ENCODE measurements at places on chromosomes 6 and 20.

- H3K4me1 ChIP-seq, result peaks cover 33% of the 10 kb centered on the region
- no peaks in the 10 kb centered on the region for H3K36me3 ChIP-seq
- peak overlapping the region; percentile 81 for H3K27ac ChIP-seq
Observed at GRCh38 chr20:58651559-58651945, 469 bp downstream of the STX16 start.

- DNase-seq, result no peak
- no peaks in the 10 kb centered on the region for H3K36me3 ChIP-seq
Observed at GRCh38 chr6:24391756-24392405, 10.9 kb upstream of the MRS2 start.

- H3K36me3 ChIP-seq, result peaks cover 8% of the 10 kb centered on the region
- no peak overlapping the region for H3K4me3 ChIP-seq
- H3K27ac ChIP-seq, result no peak overlapping the region
- no peaks in the 10 kb centered on the region for H3K4me1 ChIP-seq
Observed at GRCh38 chr6:17820055-17820454, 113.3 kb upstream of the NUP153 start.

DNA sequence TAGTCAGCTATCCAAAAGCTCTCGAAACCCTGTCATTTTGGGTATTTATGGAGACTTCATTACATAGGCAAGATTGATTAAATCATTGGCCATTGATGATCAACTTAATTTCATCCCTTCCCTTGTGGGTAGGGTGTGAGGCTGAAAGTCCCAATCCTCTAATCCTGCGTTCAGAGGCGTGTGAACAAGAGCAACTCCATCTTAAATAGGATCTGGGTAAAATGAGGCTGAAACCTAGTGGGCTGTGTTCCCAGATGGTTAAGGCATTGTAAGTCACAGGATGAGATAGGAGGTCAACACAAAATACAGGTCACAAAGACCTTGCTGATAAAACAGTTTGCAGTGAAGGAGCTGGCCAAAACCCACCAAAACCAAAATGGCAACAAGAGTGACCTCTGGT, 641.7 kb upstream of the GJE1 start:
- H3K27me3 ChIP-seq, result no peaks in the 10 kb centered on the region
- no peaks in the 10 kb centered on the region for H3K4me1 ChIP-seq
- DNase-seq, result no peak
- no peak overlapping the region for H3K27ac ChIP-seq
- no peaks in the 10 kb centered on the region for H3K36me3 ChIP-seq
- no peak overlapping the region for H3K4me3 ChIP-seq

GRCh38 chr20:40562031-40562430, 127.0 kb downstream of the MAFB start:
- H3K4me3 ChIP-seq, result no peak overlapping the region
- no peaks in the 10 kb centered on the region for H3K36me3 ChIP-seq
- no peak for DNase-seq
- no peaks in the 10 kb centered on the region for H3K4me1 ChIP-seq
- H3K27me3 ChIP-seq, result no peaks in the 10 kb centered on the region
- H3K27ac ChIP-seq, result no peak overlapping the region

DNA sequence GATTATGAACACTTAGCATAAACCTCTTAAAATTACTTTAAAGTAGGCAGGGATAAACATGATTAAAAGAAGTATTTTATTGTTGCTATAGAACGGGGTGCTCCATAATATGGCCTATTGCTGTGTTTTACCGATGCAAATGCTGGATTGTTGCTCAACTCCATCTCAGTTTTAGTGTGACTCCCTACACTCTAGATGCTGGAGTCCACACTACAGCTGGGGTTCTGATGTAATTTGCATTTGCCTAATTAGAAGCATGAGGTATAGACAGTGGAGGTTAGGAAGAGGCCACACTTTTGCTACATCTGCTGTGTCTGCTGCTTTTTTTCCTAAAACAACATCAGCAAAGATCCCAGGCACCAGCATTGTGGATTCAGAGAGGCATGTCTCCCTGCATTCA, 6.7 kb upstream of the HMGN3 start:
- no peak overlapping the region for H3K27ac ChIP-seq
- H3K27me3 ChIP-seq, result no peaks in the 10 kb centered on the region
- no peaks in the 10 kb centered on the region for H3K4me1 ChIP-seq
- H3K36me3 ChIP-seq, result no peaks in the 10 kb centered on the region

DNA sequence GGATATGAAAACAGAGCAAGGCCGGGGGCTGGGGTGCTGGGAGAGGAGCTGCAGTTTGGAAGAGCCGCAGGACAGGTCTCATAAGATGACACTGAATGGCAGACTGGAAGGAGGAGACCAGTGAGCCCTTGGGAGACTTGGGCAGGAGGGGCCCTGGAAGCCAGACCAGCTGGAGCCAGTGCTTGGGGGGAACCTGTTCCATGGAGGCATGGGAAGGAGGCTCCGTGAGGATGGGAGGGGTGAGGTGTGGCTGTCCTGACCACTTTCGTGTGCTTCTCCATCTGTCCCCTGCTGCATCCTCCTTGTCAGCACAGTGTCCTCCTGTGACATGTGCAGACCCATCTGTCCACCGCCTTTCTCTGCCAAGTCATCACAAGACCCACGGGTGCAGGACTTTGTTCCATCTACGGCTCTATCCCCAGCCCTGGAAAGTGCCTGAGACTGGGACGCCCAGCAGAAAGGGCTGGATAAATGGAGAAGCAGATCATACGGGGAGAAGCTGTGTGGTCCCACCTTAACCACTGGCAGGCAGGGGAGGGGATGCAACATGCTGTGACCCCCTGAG, 84.8 kb upstream of the MPC1 start:
- H3K4me1 ChIP-seq, result peaks cover 6% of the 10 kb centered on the region
- no peak for DNase-seq
- peaks cover 30% of the 10 kb centered on the region for H3K36me3 ChIP-seq
- no peaks in the 10 kb centered on the region for H3K27me3 ChIP-seq

GRCh38 chr6:130136798-130137197, 86.0 kb downstream of the SAMD3 start:
- H3K4me3 ChIP-seq, result no peak overlapping the region
- H3K27ac ChIP-seq, result no peak overlapping the region
- DNase-seq, result no peak
- H3K27me3 ChIP-seq, result no peaks in the 10 kb centered on the region
- peaks cover 4% of the 10 kb centered on the region for H3K4me1 ChIP-seq

DNA sequence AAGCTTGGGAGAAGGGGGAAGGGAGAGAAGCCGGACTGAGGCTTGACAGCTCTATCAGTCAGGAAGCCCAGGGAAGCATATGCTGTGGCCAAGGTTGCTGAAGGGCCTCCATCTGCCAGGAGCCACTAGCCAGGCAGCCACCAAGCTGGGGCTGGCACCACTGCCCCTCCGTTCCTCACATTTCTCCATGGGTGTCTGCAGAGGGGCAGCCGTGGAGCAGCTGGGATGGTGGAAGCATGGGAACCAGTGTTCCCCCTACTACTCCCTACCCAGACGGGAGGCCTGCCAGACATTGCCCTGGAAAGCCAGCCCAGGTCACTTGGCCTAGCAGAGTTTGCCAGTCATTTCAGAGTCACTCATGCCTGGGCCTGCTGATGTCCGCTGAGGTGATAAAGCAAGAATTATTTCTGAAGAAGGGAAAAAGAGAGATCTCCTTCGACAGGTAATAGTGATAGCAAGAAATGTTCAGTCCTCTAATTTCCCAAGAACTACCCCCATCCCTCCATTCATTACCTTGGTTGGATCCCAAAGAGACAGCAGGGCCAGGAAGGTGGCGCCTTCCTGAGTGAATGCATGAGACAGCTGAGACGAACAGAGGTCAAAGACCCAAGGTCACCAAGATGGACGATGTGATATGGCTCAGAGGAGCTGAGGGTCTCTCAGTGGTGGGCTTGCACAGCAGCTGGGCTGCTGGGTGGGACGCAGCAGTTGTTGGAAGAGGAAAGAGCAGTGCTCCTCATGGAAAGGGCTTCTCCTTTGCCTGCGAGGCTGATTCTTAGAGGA, 21.9 kb downstream of the SNPH start:
- H3K36me3 ChIP-seq, result no peaks in the 10 kb centered on the region
- H3K27ac ChIP-seq, result no peak overlapping the region
- DNase-seq, result no peak

GRCh38 chr6:105429676-105430075, 26.8 kb upstream of the PREP start:
- no peak overlapping the region for H3K4me3 ChIP-seq
- no peak for DNase-seq
- peaks cover 40% of the 10 kb centered on the region for H3K4me1 ChIP-seq
- H3K27me3 ChIP-seq, result no peaks in the 10 kb centered on the region
- no peaks in the 10 kb centered on the region for H3K36me3 ChIP-seq

- no peaks in the 10 kb centered on the region for H3K27me3 ChIP-seq
- peaks cover 19% of the 10 kb centered on the region for H3K4me1 ChIP-seq
- peak overlapping the region; percentile 75 for H3K27ac ChIP-seq
- no peaks in the 10 kb centered on the region for H3K36me3 ChIP-seq
- H3K4me3 ChIP-seq, result peak overlapping the region; percentile 89
Observed at GRCh38 chr6:70668499-70668812, 773 bp downstream of the SMAP1 start.

DNA sequence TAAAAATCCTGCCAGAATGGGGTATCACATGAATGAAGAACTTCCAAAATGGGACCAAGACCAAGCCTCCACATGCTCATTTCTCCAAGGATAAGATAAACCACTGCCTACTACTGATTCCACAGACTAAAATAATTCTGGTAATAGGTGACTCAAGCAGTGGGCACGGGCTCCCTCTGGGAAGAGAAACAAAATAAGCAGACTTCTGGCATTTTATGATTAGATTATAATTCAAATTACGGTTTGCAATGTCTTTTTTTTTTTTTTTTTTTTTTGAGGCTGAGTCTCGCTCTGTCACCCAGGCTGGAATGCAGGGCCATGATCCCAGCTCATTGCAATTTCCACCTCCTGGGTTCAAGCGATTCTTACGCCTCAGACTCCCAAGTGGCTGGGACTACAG, 16.0 kb downstream of the UQCC1 start:
- no peaks in the 10 kb centered on the region for H3K27me3 ChIP-seq
- H3K27ac ChIP-seq, result no peak overlapping the region
- DNase-seq, result peak; percentile 48
- H3K4me1 ChIP-seq, result peaks cover 31% of the 10 kb centered on the region
- no peak overlapping the region for H3K4me3 ChIP-seq

- DNase-seq, result no peak
- H3K4me3 ChIP-seq, result no peak overlapping the region
- no peaks in the 10 kb centered on the region for H3K27me3 ChIP-seq
- no peaks in the 10 kb centered on the region for H3K36me3 ChIP-seq
Observed at GRCh38 chr6:118198746-118199145, 291.7 kb downstream of the SLC35F1 start.

GRCh38 chr6:146503096-146503495, 40.5 kb upstream of the RAB32 start:
- no peak for DNase-seq
- no peak overlapping the region for H3K4me3 ChIP-seq
- no peak overlapping the region for H3K27ac ChIP-seq
- no peaks in the 10 kb centered on the region for H3K27me3 ChIP-seq

GRCh38 chr6:24858177-24858653, 59.5 kb upstream of the ARMH2 start:
- no peaks in the 10 kb centered on the region for H3K27me3 ChIP-seq
- peak; percentile 10 for DNase-seq
- no peak overlapping the region for H3K27ac ChIP-seq
- H3K4me1 ChIP-seq, result no peaks in the 10 kb centered on the region
- H3K36me3 ChIP-seq, result no peaks in the 10 kb centered on the region

GRCh38 chr6:48099713-48100587, 11.0 kb downstream of the PTCHD4 start:
- no peaks in the 10 kb centered on the region for H3K36me3 ChIP-seq
- DNase-seq, result no peak
- peaks cover 33% of the 10 kb centered on the region for H3K4me1 ChIP-seq
- H3K27me3 ChIP-seq, result no peaks in the 10 kb centered on the region
- no peak overlapping the region for H3K4me3 ChIP-seq

DNA sequence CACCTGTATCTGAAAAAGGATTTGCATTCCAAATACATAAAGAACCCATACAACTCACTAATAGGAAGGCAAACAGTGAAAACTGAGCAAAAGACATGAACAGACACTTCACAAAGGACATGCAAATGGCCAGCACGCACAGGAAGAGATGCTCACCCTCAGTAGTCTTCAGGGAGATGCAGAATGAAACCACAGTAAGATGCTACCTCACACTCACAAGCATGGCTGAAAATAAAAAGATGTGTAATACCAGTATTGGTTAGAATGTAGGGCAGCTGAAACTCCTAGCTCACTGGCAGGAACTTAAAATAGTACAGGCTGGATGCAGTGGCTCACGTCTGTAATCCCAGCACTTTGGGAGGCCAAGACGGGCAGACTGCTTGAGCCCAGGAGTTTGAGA, 64.6 kb downstream of the SNX5 start:
- H3K4me3 ChIP-seq, result no peak overlapping the region
- DNase-seq, result no peak
- no peaks in the 10 kb centered on the region for H3K36me3 ChIP-seq
- peaks cover 6% of the 10 kb centered on the region for H3K27me3 ChIP-seq

GRCh38 chr6:22556266-22556665, 13.1 kb upstream of the HDGFL1 start:
- H3K27me3 ChIP-seq, result no peaks in the 10 kb centered on the region
- no peaks in the 10 kb centered on the region for H3K4me1 ChIP-seq
- no peak overlapping the region for H3K4me3 ChIP-seq

GRCh38 chr6:107156617-107157016, 41.3 kb upstream of the BEND3 start:
- no peaks in the 10 kb centered on the region for H3K36me3 ChIP-seq
- H3K4me1 ChIP-seq, result no peaks in the 10 kb centered on the region
- H3K4me3 ChIP-seq, result no peak overlapping the region
- no peak overlapping the region for H3K27ac ChIP-seq
- no peaks in the 10 kb centered on the region for H3K27me3 ChIP-seq

- no peaks in the 10 kb centered on the region for H3K4me1 ChIP-seq
- H3K4me3 ChIP-seq, result no peak overlapping the region
- H3K27me3 ChIP-seq, result peaks cover 3% of the 10 kb centered on the region
- no peak overlapping the region for H3K27ac ChIP-seq
- no peaks in the 10 kb centered on the region for H3K36me3 ChIP-seq
Observed at GRCh38 chr20:24004471-24004870, 15.9 kb upstream of the GGTLC1 start.

DNA sequence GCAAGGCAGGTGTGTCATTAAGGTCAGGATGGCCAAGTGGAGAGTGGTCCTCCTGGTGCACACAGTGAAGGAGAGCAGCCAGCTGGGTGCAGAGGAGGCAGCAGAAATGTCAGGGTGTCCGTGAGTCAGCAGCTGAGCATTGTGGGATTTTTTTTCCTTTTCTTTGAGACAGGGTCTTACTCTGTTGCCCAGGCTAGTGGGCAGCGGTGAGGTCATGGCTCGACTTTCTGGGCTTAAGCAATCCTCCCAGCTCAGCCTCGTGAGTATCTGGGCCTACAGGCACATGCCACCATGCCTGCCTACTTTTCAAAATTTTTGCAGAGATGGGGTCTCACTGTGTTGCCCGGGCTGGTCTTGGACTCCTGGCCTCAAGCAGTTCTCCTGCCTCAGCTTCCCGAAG, 16.0 kb downstream of the ARID1B start:
- no peaks in the 10 kb centered on the region for H3K27me3 ChIP-seq
- no peaks in the 10 kb centered on the region for H3K36me3 ChIP-seq
- no peak overlapping the region for H3K27ac ChIP-seq
- no peak overlapping the region for H3K4me3 ChIP-seq
